Left forelimb (tissue), 1 donor: ENCODE measurements at places on chromosomes 1 and 21.

DNA sequence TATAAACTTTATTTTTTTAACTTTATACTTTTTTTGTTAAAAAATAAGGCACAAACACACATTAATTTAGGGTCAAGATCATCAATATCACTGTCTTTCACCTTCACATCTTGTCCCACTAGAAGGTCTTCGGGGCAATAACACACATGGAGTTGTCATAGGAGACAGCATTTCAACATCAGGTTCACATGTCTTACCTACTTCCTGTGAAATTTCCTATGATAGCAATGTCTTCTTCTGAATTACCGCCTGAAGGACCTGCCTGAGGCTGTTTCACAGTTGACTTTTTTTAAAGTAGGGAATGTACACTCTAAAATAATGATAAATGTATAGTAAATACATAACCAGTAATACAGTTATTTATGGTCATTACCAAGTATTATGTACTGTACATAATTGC, 559.4 kb downstream of the PLPP3 start:
- DNase-seq, result no peak

DNA sequence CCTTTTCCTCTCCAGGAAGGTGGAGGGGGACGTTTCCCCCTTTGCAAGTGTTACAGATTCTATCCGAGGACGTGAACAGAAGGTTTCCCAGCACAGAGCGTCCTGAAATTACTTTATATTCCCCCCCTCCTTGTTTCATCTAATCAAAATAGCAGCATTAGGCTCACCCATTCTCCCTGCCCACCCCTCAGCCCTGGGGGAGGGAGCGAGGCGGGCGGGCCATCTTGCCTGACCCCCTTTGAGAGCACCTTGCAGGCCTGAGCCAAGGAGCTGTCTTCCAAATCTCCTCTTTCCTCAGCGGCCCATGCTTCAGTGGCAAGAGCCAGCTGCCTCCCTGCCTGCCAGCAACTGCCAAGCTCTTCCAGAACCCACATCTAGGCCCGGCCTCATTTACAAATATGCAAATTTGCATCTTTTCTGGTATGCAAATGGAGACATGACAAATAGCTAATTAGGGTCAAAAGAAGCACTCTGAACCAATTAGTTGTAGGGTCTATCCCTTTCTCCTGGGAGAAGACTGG, 69.1 kb upstream of the POU3F1 start:
- DNase-seq, result no peak

DNA sequence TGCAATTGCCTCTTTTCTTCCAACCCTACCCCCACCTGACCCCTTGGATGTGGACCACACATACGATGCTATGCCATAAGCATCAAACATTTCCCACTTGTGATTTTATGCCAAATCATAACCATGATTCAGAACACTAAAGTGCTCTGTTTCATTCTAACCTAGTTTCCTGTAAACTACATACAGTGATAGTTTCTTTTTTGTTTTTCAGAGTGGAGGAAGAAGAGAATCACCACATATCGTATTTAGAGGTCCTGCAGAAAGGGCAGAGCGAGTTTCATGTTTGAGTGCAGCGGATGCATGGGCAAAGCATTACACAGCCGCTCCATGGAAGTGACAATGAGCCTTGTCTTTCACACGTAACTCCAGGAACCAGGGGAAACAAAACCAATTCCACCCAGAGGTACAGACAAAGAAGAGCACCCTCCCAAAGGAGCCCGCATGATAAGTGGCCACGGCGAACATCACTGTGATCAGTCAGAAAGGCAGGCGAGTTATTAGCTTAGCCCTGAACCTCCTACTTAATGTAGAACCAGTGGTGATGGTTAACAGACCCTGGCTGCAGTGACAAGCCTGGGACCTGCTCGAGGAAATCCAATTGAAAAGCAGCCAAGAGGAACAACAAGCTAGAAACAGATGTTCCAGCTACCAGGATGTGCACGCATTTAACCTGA, 64.0 kb upstream of the ZNF281 start:
- DNase-seq, result no peak

DNA sequence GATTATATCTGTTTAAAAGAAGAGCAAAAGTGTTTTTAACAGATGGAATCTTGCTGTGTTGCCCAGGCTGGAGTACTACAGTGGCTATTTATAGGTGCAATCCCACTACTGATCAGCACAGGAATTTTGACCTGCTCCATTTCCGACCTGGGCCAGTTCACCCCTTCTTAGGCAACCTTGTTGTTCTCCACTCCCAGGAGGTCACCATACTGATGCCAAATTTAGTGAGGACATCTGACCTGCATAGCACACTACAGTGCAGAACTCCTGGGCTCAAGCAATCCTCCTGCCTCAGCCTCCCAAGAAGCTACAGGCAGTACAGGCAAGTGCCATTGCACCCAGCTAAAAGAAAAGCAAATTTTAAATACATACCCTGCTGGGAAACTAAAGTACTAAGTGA, 11.3 kb upstream of the NUP210L start:
- DNase-seq, result no peak

DNA sequence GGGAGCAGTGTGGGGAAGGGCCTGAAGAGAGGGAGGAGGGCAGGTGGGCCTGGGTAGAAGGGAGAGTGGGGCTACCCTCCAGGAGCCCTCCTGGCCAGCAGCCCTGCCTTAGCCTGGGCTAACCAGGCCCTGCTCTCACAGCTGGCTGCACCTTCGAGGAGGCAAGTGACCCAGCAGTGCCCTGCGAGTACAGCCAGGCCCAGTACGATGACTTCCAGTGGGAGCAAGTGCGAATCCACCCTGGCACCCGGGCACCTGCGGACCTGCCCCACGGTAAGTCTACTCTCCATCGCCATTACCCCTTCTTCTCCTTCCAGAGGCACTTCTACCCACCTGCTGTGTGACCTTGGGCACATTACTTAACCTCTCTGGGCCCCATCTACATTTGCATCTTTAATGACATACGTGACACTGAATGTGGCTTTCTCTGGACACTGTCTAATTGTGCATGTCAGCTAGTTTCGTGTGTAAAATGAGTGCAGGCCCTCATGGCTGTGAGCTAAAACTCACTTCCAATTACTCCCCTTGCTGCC, 18.9 kb downstream of the PTPRU start:
- DNase-seq, result peak; percentile 15

- no peak for DNase-seq
Observed at GRCh38 chr1:108664481-108664880, 3.6 kb upstream of the HENMT1 start.
